ENCODE measurements at places on chromosomes 11 and 22.

- DNase-seq: no peak
Observed at GRCh38 chr11:44905131-44905866, 45.4 kb downstream of the TP53I11 start.

DNA sequence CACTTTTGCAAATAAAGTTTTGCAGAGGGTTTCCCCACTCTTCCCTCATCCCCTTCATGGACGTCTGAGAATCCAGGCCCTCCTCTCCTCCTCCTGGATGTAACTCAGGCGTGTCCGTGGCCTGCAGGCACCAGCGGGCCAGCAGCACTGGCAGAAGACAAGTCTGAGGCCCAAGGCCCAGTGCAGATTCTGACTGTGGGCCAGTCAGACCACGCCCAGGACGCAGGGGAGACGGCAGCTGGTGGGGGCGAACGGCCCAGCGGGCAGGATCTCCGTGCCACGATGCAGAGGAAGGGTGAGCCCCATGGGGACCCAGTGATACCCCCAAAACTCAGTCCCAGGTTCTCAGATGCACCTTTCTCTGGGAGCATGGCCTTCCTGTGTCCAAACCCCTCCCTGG is 14.4 kb downstream of the TUB start:
- DNase-seq: no peak

- no peak for DNase-seq
Observed at GRCh38 chr11:121057922-121058321, 34.0 kb downstream of the TBCEL start.

GRCh38 chr11:123228496-123229163 is 33.6 kb upstream of the CLMP start:
- DNase-seq: no peak

- DNase-seq: no peak
Observed at GRCh38 chr11:57709802-57710367, 2.1 kb downstream of the MED19 start.

DNA sequence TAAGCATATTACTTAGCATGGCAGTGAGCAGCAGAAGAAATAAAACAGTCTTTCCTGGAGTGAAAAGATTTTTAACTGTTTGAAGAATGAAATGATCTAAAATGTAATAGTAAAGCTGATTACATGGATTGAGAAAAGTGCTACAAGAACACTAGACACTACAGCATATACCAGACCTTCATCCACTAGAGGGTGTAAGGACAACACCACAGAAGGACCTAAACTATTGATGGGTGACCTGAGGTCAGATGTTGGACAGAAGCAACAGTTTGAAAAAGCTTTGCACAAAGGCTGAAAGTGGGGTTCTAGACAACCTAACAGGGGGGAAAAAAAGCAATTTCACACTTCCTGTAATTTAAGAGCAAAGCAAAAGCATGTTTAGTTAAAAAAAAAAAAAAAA is 97.7 kb downstream of the RBFOX2 start:
- DNase-seq: peak; percentile 88
